ENCODE measurements at places on chromosomes 16 and 17.

DNA sequence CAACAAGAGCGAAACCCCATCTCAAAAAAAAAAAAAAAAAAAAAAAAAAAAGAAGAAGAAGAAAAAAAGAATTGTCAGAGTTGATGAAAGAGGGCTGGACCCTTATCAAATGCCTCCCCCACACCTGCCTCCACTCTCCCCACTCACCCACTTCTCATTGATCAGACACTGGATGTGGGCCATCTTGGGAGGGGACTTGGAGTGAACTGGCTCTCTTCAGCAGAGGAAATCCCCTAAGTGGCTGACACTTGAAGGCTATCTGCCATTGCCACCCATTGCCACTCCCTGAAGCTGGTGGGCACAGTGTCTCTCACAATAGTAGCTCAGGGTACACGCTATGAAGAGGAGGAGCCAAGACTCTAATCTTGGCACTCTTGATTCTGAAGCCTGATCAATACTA is 1.6 kb downstream of the ITGA2B start:
- no peak for DNase-seq

DNA sequence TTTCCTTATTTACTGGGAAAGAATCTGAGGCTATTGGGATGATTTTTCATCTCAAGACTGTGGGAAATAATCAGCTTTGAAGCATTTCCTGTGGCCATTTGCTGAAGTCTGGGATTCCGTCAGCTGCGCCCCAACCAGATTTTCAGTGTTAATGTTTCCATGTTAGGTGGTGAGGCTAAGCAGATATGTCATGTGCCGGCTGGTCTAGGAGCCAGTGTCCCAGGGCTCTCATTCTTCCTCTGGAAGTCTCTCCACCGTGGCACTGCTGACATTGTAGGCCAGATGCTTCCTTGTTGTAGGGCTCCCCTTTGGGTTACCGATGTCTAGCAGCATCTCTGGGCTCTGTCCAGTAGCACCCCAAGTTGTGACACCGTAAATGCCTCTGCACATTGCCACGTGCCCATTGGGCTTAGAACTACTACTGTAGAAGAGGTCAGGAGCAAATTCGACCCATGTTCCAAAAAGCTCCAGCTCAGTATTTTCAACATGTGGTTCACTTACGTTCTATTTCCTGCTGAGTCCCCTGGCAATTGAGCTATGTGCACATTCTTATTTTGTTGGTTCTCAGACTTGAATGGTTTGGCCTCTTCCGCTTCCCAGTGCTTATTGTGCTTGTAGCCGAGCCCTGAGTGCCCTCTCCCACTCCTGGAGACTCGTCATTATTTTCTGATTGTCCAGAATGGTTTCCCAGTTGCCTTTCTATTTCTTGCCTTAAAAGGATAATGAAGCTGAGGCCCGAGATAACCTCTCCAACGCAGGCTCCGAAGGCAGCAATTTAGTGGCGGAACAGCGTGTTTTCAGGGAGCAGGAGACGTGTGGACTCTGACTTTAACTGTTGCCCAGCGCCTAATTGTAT is 82.2 kb downstream of the SPECC1 start:
- DNase-seq: no peak

- DNase-seq: no peak
These were observed 236.0 kb downstream of the IRF8 start for GRCh38 chr16:86134802-86135461.

- no peak for DNase-seq
These were observed 4.7 kb downstream of the NUBP2 start for GRCh38 chr16:1787322-1788094.

DNA sequence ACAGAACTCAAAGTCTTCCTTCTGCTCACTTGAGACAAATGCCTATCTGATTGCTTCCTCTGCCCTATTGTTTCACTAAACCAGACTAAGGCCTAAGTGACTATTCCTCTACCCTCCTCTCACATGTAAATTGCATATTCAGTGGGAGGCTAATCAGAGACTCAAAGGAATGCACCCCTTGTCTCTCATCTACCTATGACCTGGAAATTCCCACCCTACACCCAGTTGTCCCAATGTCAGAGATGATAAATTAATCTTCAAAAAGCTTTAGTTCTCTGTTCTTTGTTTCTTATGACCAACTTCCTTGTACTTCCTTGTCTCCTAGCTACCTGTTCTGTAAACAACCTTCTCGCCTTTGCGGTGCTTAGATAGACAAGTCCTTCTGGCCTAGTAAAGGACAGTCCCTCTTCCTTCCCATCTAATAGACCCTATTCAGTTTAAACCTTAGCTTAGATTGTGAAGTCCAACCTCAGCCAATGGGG is 76.0 kb downstream of the EMP2 start:
- no peak for DNase-seq

GRCh38 chr16:85416228-85417109 is 196.7 kb upstream of the GSE1 start:
- DNase-seq: peak; percentile 51

DNA sequence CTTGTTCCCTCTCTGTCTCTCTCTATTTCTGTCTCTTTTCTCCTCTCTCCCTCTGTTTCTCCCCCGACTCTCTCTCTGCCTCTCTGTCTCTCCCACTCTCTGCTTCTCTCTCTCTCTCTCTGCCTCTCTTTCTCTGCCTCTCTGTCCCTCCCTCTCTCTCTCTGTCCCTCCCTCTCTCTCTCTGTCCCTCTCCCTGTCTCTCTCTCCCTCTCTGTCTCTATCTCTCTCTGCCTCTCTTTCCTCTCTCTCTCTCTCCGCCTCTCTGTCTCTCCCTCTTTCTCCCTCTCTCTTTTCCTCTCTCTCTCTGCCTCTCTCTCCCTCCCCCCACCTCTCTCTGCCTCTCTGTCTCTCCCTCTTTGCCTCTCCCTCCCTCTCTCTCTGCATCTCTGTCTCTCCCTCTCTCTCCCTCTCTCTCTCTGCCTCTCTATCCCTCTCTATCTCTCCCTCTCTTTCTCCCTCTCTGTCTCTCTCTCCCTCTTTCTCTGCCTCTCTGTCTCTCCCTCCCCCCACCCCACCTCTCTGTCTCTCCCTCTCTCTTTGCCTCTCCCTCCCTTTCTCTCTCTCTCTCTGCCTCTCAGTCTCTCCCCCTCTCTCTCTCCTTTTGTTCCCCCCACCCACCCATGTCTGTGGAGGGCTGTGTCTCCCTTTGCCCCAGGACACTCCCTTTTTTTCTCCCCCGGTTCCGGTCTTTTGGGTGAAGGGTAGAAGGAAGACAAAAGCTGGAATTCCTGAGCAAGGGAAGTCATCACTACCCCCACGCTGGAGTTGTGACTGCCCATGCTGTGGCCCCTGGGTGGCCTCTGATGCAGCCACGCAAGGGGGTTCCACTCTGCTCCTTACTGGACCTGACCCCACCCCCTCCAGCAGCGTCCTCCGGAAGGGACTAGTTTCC is 27.1 kb upstream of the MGAT5B start:
- DNase-seq: no peak

DNA sequence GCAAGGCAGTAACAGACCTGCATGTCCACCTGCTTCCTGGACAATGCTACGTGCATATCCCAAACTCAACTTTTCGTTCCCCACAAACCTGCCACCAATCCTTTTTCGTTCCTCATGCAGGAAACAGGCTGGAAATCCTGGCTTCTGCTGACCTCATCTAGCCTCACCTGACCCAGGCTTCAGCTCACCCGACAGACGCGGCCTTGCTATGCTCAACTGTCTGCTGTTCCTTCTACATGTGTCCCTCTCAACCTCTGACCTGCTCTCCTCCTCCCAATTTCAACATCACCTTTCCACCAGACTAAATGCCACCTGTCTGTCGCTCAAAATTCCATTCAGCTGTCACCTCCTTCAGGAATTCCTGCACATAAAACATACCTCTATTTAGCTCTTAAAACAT is 44.5 kb downstream of the XPO6 start:
- DNase-seq: no peak

- DNase-seq: no peak
These were observed 26.2 kb downstream of the TRAP1 start for GRCh38 chr16:3690980-3691720.

DNA sequence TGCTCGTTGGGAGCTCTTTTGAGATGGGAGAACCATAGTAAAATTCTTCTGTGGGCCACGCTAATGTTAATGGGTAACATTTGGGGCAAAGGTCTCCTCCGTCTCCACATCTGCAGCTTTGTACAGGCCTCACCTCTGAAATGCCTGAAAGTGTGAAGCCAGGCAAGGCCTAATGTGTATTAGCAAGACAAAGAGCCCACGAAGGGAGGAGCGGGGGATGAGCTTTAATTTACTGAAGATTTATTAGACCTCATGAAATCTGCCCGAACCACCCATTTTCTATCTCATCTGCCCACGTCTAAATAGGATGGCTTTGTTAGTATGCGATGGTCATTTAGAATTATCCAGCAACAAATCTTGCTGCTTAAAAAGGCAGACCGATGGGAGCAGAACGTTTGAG is 408.9 kb downstream of the PMP22 start:
- DNase-seq: no peak

GRCh38 chr17:50884439-50885311 is 18.5 kb upstream of the TOB1 start:
- DNase-seq: no peak

DNA sequence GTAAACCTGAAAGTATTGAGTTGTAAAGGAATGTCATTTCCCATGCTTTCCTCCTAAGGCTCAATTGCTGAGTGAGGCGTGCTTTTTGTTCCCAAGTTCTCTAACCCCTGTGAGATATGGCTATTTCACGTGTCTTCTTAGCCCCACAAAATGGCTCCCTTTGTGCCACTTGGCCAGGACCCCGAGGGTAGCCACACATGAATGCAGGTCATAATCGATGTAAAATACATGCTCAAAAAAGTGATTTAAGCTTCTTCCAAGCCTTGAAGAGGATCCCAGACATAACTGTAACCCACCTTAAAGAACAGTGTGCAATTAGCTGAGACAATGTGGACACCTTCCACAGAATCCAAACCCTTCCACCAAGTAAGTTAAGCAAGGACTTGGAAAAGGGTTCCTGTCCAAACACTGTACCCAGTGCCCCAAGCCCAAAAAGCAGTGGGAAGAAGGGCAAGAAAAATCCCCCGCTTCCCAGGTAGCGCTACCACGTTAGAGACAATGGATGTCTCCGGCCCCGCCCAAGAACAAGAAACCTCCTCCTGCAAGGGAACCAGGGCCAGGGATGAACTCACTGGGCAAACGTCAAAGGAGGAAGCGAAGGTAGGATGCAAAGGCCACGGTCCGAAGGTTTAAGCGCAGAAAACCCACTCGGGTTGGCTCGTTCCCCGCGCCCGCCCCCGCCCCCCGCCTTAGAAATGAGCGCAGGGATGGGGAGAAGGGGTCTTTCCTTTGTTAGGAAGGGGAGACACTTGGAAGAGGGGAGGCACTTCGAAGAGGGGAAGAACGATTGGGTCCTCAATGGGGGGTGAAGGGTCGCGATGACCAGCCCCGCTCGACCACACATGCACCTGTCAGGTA is 1.2 kb downstream of the JPT1 start:
- DNase-seq: no peak

DNA sequence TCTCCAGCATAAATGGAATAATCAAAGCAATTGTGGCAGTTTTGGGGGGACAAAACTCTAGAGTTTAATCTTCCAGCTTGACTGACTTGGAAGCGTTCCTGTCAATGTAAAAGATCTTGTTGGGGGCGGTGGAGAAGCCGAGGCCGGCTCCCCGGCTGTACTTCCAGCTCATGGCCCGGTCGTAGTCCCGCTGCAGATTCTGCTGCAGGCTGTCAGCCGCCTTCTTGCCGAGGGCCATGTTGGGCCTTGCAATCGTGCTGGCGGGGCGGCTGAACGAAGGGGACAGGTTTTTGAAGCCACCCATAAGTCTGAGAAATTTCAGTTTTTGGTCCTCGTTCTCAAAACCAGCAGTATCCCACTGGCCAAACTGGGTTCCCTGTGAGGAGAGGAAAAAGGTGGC is 11.2 kb downstream of the KNOP1 start:
- no peak for DNase-seq

DNA sequence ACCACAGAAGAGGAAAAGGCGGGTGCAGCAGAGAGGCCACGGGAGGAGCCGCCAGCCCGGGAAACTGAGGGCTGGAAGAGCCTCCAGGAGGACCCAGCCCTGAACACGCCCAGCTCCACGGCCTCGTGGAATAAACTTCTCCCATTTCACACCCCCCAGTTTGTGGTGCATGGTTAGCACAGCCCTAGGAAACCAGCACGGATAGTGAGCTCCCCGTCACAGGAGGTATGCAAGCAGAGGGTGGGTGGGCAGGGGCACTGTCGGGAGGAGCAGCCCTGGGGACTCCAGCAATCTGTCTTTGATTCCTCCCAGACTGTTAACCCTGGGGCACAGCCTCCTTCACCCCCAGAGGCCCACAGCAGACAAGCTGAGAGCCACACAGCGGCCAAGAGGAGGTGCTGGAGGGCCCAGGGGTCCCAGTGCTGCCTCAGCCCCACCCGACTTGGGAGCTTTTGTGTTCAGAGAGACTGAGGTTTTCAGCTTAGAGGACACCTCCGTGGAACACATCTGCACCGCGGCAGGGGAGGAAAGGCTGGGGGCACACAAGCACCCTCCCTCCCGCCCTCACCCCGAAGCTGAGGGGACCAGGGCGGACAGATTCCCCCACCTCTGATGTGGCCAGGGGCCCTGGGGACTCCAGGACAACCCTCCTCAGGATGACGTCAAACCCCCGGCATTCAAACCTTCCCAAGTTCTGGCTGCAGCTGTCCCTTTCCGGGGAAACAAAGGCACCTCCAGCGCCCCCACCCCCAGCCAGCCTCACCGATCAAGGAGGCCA is 1.7 kb upstream of the IL17C start:
- no peak for DNase-seq

GRCh38 chr17:726271-726919 is 6.0 kb upstream of the TLCD3A start:
- no peak for DNase-seq

DNA sequence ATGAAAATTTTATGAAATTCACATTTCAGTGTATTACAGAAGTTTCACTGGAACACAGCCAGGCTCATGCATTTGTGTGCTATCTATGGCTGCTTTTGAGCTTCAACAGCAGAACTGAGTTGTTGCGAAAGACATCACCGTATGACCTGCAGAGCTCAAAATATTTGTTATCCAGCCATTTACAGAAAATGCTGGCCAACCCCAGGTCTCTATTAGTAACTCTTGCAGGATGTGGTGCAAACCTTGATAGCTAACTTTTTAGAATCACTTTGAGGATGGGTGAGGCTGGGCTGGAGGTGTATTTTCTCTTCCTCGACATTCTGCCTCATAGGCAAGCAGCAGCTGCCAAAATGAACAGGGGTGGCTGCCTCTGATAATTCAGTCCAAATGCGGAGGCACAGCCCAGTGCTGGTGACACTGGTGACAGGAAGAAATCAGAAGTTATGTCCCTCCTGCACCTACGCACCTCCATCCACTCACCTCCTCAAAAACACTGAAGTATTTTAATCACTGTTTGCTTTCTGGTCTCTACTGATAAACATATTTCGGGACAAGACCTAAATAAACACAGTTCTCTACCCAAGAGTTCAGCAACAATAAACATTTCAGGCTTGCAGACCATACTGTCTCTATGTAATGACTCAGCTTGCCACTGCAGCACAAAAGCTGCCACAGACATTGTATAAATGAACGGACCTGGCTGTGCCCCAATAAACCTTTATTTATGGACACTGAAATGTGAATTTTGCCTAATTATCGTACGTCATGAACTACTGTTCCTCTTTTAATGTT is 28.5 kb downstream of the ARHGAP17 start:
- no peak for DNase-seq

GRCh38 chr16:4016658-4017057 is 99.6 kb downstream of the ADCY9 start:
- no peak for DNase-seq

- DNase-seq: no peak
These were observed 134.9 kb upstream of the CDH5 start for GRCh38 chr16:66231452-66232160.

GRCh38 chr17:55842405-55843158 is 91.7 kb downstream of the PCTP start:
- no peak for DNase-seq

- DNase-seq: no peak
These were observed 6.0 kb upstream of the TNFRSF13B start for GRCh38 chr17:16977932-16978331.

All from activated T-helper 1 cell treated with Interleukin-2 at 50 U/mL for 16 hours (primary cell).